ENCODE measurements at places on chromosomes 5 and 9. TPM values are rescaled to one million over a fixed set of nuclear protein-coding genes. Genes with fewer than 3 reads are reported as not detected.

QRFP gene
- polyA plus RNA-seq: 0.60 TPM

PCDHGC5 gene
- 0.24 TPM for polyA plus RNA-seq

PCDHGC3 gene
- 98.1 TPM for polyA plus RNA-seq

FCN2 gene
- polyA plus RNA-seq: 0.31 TPM

TMEM232 gene
- polyA plus RNA-seq: 7.2 TPM

DNA sequence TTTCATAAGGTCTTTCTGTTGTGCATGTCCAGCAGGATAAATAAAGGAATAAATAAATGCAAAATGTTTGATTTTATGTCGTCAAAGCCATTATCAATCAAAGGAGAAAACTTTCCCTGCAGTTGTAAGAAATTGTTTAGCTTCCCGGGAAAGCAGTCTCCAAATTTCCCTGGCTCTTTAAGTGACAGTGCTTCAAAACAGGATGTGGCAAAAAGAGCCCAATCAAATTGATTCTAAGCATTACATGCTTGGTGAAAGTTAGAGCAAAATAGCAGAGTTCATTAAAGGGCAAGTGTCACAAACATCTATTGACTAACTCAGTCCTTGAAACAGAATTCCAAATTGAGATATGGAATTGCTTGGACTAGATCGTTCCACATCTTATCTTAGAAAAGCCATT lies 704.1 kb downstream of the PRELID2 start:
- DNase-seq: no peak

DNA sequence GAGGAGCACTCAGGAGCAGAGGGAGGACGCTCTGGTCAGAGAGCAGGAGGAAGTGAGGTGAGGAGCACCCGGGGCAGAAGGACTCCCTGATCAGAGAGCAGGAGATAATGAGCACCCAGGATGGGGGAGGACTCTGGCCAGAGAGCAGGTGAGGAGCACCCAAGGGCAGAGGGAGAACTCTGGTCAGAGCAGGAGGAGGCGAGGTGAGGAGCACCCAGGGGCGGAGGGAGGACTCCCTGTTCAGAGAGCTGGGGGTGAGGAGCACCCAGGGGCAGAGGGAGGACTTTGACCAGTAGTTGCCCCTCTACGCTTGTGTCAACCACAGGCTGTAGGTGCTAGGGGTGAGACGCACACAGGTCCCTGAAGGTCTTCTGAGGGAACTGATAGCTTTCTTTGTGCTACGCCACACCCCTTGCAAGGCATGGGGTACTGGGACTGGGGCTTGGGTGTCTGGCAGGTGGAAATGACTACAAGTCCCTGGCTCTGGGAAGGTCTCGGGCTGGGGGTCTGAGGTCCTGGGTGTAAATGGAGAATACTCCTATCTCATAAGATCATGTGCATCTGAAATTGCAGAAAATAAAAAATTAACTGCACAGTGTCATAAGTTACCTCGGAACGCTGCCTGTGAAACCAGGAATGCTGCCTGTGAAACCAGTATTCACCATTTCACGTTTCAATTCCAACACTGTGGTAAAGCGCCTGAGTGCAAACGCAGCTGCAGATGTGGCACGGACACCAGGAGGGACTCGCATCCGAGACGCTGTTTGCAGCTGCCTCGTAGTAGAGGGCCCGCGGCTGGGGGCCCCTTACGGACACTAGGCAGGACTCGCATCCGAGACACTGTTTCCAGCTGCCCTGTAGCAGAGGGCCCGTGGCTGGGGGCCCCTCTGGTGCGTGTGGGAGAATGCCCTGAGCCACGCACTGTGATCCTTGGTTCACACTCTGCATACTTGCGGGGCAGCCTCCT lies 27.0 kb upstream of the SLC6A3 start:
- no peak for DNase-seq

- DNase-seq: no peak
Measured at GRCh38 chr5:121741156-121741555, 110.5 kb upstream of the FTMT start.

DNA sequence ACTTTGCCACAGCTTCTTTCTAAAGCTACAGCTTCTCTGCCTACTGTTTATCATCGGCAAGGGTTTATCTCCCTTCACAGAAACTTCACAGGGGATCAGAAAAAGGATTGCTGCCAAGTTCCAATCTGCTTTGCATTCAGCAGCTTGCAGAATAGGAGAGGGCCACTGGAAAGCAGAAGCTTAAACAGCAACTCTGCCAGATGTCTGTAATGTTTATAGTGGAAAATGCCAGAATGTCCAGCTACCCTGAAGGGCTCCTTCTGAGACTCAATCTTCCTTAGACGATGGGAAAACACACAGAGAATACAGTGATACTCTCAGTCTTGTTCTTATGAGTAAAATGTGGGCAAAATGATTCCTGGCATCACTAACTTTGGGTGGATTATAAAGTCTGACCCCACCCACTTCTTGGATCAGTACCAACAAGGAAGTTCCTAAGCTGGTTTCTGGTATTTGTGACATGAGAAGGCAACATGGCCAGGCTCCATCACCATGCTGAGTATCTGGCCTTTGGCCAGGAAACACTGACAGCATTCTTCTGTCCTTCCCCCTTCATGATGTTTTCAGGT lies 19.0 kb downstream of the STOM start:
- no peak for DNase-seq

- peak; percentile 79 for DNase-seq
Measured at GRCh38 chr9:128218518-128219389, 15.6 kb downstream of the DNM1 start.

GRCh38 chr9:94945197-94946144 lies 219.0 kb downstream of the AOPEP start:
- no peak for DNase-seq

DNA sequence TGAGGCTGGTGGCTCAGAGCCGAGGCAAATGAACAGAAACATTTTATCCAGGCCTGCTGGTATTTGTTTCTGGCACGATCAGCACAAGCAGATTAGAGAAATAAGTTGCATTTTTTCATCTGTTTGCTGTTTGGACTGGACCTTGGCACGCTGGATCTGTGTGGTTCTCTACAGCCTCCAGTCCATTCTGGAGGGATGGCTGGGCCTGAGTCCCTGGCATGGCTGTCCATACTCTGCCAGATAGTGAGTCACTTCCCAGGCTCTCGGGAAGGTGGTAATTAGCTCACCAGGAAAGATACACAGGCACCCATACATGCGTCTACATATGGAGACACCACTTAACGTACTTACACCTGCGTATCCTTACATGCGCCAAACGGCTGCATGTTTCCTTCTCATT lies 78.6 kb downstream of the SPRY4 start:
- no peak for DNase-seq

GRCh38 chr5:148259288-148259687 lies 9.3 kb upstream of the SPINK13 start:
- no peak for DNase-seq

GRCh38 chr9:37082214-37082765 lies 38.1 kb upstream of the ZCCHC7 start:
- DNase-seq: no peak

GRCh38 chr5:133900534-133901270 lies 67.7 kb downstream of the C5orf15 start:
- no peak for DNase-seq

DNA sequence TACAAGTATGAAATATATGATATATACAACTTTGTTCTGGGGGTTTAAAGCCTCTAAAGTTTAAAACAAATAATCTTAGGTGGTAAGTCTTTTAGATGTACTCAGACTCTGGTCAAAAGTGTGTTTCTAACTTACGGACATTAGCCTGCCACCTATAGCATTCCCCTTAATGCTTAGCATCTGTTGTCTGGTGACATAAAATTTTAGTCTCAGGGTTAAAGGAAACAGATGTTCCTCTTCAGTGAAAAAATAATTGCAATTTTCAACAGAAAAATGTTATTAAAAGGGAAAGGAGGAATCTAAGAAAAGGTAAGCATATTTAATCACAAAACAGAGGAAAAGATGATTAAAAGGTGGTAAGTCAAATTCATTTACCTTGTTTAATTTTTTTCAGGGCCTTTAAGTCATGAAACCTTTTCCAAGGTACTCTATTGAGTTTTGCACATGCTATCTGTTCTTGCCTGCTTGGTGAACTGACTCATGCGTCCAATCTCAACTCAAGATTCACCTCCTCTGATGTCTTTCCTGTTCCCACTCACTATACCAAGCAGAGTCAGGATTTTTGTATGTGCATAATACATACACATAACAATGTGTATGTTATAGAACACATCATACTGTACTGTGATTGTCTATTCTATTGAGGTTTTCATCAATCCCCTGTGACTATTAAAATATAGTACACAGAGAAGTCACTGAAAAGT lies 7.9 kb downstream of the TMEM167A start:
- no peak for DNase-seq

GRCh38 chr9:5448016-5448415 lies 2.3 kb upstream of the CD274 start:
- DNase-seq: no peak

GRCh38 chr5:77129391-77129990 lies 42.4 kb upstream of the ZBED3 start:
- DNase-seq: no peak

GRCh38 chr5:17090839-17091238 lies 126.6 kb upstream of the BASP1 start:
- no peak for DNase-seq

- no peak for DNase-seq
Measured at GRCh38 chr9:99544526-99544925, 277.2 kb upstream of the NR4A3 start.

DNA sequence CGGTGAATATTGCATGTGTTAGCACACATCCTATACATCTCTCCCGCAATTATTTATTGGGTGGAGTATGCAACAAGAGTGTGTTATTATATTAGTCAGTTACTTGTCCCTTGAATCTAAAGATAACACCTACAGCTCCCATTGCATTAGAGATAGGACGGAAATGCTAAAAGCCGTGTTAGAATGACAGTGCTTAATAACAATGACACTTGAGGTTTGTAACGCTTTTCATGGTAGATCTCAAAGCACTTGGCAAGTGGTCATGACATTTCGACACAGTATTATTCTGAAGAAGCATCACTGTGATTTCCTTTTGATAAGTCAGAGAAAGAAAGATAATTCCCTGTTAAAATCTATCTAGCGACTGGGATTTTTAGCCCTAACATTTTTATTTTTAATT lies 33.4 kb upstream of the TRIO start:
- no peak for DNase-seq
